Stimulated activated CD4-positive, alpha-beta T cell treated with anti-CD3 and anti-CD28 coated beads, Interleukin-1b, Interleukin-23, amount 100 ng/mL, for 1 hour (primary cell): ENCODE measurements at places on chromosomes 6 and 20.

DNA sequence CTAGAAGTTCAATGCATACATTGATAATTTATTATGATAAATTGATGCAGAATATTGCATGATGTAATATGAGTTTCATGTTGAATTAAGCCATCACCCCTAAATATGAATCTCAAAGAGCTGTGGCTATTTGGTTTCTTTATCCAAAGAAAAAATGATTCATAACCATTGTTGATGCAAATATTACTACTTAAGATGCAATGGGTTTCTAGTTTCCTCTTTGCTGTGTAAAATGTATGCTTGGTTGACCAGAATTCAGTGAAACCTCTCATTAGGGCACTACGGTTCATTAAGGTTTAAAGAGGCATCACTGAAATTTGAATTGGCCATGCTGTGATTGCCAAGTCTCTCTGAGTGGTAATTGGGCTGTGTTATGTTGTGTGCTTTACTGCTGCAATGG, 492.5 kb upstream of the FLRT3 start:
- no peak for DNase-seq

- no peak for DNase-seq
These were observed 6.7 kb upstream of the TTK start for GRCh38 chr6:79997728-79998127.

DNA sequence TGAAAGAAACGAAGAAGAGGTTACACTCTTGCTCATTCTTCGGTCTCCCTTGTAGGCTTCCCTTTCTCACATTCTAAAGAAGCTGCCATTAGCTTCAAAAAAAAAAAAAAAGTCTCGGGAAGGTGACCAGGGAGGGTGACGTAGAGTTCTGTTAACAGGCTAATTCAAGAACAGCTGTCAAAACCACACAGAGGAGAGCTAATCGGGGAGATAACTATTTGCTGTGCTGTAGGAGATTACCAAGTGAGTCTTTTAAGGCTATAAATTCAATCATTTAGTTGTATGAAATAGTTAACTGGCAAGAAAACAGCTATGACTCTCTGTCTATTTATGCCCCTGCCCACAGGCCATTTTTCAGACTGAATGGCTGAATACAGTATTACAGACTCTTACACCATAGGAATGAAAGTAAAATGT, 256.8 kb downstream of the SYNE1 start:
- DNase-seq, result no peak

- no peak for DNase-seq
These were observed 8.9 kb upstream of the RAB44 start for GRCh38 chr6:36688739-36689075.

GRCh38 chr6:147742440-147742839, 233.9 kb downstream of the SAMD5 start:
- no peak for DNase-seq

GRCh38 chr6:116564921-116565872, 6.1 kb upstream of the RWDD1 start:
- no peak for DNase-seq

DNA sequence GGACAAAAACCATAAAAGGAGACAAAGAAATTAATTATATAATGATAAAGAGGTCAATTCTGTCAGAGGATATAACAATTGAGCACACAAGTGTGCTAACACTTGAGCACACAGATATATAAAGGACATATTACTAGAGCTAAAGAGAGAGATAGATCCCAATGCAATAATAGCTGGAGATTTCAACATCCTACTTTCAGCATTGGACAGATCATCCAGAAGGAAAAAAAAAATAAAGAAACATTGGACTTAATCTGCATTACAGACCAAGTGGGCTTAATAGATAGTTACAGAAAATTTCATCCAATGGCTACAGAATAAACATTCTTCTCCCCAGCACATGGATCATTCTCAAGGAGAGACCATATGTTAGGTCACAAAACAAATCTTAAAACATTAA, 9.9 kb downstream of the VNN1 start:
- DNase-seq, result no peak

DNA sequence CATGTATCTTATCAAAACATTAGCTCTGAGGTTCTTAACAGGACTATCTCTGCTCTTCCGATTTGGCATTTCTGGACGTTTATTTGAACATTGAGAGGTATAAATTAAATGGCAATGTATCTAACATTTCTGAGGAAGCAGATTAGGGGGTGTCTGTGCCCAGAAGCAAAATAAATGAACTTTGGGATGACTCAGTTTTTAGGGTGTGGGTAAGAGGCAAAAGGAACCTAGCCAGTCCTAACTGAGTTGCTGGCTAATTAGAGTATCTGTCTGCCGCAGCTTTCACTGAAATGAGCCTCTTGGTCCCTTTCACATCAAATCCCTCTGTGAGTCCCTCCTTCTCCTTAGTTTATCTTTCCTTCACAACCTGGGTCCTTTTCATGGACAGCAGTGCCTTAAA, 1.1 kb downstream of the RNF144B start:
- DNase-seq, result no peak

- no peak for DNase-seq
These were observed 218.1 kb downstream of the ERMARD start for GRCh38 chr6:169969372-169970099.

GRCh38 chr6:116030770-116031169, 29.9 kb downstream of the FRK start:
- no peak for DNase-seq

DNA sequence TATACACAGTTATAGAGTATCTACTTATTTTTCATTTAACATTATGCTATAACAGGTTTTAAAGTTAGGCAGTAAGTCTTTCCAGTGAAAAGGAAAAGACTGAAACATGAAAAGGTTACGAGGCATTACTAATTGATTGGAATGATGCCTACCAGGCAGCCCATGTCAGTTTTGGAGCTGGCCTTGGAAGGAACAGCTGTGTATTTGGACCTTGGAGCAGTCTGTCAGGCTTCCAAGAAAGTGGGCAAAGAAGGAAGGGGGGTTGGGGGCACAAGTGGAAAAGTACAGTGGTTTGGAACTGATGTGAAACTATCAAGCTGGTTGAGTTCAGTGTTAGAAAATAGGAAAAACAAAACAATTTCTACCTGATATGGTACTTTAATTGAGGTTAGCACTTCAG, 41.7 kb downstream of the SLC16A10 start:
- no peak for DNase-seq

GRCh38 chr6:138504764-138505689, 5.7 kb upstream of the NHSL1 start:
- DNase-seq, result no peak

DNA sequence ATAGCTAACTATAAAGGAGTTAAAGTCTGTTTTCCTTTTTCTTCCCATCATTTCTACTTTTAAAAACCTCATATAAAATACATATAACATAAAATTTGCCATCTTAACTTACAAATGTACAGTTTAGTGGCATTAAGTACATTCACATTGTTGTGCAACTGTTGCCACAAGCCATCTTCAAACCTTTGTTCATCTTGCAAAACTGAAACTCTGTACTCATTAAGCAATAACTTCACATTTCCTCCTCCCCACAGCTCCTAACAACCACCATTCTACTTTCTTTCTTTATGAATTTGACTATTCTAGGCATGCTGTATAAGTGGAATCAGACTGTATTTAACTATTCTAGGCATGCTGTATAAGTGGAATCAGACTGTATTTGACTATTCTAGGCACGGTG, 4.5 kb downstream of the CCDC170 start:
- DNase-seq, result no peak
